ENCODE measurements at places on chromosomes 2 and 18.

GRCh38 chr2:45242161-45242741, 233.0 kb upstream of the SIX2 start:
- DNase-seq = no peak

DNA sequence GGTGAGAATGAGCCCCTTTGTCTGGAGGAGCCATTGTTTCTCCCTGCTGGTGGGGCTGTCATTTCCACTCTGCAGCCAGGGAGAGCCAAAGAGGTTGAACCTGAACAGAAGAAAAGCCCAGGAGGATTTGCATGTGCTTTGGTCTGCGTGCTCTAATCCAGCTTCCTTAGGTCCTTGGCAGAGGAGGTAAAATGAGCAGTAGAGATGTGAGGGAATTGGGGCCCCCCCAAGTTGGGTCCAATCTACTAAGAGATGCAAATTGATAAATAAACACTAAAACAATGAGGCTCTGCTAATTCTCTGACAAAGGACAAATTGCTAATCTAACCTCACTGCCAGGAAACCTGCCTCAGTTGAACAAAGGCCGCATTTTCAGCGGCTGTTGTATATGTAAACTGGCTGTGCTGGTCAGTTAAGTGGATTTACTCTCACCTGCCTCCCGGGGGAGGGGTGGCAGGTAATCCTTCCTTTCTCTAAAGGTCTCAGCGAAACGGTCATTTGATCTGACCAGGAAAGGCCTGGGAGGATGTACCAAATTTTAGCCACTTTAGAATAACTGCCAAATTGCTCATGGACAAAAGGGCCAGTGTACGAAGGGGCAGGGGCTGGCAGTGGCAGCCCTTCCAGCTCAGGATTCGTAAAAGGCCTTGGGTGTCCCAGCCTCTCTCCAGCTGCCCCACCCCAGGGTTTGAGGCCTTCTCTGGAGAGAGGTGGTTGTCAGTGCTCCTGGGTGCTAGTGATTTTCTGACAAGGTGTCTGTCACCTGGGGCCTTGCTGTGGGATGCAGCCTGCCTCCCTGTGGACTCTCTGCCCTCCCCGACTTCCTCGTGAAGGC, 193.6 kb downstream of the MIB1 start:
- DNase-seq = no peak

DNA sequence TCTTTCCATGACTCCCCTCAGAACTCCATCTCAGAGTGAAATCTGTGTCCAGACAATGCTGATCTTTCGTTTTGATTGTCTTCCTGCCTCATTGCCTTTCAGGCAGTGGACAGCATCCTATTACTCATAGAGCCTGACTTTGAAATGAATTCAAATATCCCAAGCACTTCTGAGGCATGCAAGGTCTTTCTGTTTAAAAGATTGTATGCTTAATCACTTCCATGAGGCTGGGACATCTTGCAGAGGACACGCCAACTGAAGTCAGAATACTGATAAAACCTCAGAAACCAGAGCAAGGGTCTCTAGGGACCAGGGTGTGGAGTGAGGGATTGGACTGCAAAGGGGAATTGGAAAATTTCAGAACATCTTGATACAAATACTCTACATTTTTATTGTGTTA, 836.5 kb upstream of the ID2 start:
- DNase-seq = no peak

- DNase-seq = peak; percentile 65
Observed at GRCh38 chr18:74493689-74494088, 2.5 kb upstream of the CNDP2 start.

DNA sequence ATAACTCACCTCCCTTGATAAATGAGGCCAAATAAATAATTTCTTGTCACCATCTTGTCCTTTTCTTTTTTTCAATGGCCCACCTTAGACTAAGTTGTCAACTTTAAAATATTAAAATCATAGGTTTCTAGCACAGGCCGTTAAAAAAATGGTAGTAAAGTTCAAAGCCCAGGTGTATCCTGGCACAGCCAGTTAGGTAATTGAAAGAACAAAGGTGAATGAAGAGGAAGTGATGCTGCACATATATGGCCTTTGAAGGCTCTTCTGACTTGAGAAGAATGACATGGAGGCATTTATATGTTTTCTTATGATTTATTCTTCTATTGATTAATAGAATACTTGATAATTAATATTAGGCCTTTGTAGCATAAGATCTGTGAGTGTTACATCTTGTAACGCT, 208.7 kb downstream of the PTPRM start:
- DNase-seq = no peak

GRCh38 chr2:28764909-28765711, 13.5 kb downstream of the PPP1CB start:
- DNase-seq = no peak

DNA sequence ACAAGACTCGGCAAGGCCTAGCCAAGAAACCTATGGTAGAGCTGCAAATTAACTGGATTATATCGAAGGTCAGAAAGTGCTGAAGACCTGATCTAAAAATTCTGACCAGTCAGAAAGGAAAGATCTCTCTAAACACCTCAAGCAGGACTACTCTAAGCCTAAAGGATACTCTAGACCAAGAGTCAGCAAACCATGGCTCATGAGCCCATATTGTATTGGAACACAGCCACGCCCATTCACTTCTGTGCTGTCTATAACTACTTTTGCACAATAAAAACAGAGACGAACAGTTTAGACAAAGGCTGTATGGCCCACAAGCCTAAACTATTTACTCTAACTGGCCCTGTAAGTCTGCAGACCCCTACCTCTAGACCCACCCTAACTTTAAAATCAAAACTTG, 18.7 kb downstream of the RTN4 start:
- DNase-seq = no peak

GRCh38 chr2:17644997-17645720, 104.7 kb downstream of the VSNL1 start:
- DNase-seq = no peak

GRCh38 chr2:20191714-20192569, 33.0 kb downstream of the SDC1 start:
- no peak for DNase-seq

- DNase-seq = no peak
Observed at GRCh38 chr2:160512491-160512890, 18.9 kb upstream of the RBMS1 start.

DNA sequence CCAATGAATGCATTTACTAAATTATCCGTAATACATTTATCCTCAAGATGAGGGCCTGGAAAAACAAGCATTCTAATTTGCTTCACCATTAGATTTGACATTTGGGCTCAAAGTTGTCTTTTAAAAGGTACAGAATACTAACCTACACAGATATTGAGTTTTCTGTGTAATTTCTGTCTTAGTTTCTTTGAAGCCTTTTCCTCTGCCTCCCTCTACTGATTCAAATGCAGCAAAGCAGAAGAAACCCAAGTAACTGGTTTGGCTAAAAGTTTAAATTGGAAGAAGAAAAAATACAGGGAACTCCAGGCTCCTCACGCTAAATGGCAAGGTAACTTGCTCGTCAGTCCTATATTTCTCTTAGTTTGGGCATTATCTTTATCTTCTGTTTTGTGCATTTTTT, 53.3 kb upstream of the SLC5A7 start:
- DNase-seq = no peak

DNA sequence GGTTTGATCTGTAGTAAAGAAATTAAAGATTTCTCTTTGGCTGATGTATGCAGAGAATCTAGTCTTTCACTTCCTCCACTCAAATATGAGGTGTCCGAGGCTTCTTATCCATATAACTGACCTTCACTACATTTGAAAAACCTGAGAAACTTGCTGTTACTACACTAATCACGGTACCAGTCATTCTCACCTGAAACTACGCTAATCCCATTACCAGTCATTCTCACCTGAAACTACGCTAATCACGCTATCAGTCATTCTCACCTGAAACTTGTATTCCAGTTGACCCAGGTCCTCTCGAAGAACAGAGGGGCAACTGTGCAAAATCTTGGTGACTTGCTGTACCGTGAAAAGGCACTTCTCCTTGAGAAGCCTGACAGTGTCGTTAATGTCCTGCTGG, 5.1 kb downstream of the MTERF4 start:
- no peak for DNase-seq

GRCh38 chr2:67522148-67522547, 125.0 kb downstream of the ETAA1 start:
- no peak for DNase-seq

DNA sequence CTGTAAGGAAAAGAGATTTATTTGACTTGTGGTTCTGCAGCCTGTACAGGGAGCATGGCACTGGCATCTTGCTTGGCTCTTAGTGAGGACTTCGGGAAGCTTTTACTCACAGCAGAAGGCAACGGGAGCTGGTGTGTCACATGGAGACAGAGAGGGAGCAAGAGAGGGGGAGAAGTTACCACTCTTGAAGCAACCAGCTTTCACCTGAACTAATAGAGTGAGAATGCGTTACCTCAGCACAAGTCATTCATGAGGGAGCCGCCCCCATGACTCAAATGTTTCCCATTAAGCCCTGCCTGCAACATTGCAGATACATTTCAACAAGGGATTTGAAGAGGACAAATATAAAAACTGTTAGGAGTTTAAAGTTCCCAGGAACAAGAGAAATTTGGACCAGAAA, 190.0 kb downstream of the CYRIA start:
- no peak for DNase-seq

DNA sequence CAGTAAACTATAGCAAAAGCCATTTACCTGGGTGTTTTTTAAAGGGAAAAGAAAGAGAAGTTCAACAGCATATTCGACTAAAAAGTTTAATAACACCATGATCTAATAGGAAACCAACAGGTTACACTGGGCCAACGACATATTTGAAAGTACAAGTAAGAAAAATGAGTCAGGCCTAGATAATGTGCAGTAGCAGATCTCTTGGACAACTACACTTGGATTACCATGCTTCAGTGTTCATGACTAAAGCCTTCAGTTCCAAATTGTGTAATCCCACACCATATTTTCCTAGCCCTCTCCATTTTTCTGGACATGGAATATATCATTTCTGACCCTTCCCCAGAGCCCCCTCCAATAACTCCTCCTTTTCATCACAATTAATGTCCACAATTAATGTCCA, 39.1 kb upstream of the FIGN start:
- no peak for DNase-seq

DNA sequence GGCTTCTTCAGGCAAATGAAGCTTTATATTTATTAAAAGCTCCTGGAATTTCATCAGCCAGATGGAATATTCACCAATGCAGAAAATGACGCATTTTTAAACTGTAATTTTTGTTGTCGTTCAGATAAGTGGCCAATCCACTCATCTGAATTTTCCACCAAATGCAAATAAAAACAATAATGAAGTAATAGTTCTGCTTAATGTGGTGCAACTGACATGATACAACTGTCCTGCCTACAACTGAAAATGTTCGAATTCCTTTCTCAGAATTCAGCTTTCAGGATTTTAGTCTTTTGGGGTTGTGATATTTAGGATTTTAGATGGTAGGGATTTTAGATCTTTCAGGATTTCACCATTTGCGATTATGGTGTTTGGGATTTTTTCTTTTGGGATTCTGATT, 27.1 kb upstream of the PUM2 start:
- DNase-seq = no peak
